ENCODE measurements at places on chromosomes 3 and 15.

DNA sequence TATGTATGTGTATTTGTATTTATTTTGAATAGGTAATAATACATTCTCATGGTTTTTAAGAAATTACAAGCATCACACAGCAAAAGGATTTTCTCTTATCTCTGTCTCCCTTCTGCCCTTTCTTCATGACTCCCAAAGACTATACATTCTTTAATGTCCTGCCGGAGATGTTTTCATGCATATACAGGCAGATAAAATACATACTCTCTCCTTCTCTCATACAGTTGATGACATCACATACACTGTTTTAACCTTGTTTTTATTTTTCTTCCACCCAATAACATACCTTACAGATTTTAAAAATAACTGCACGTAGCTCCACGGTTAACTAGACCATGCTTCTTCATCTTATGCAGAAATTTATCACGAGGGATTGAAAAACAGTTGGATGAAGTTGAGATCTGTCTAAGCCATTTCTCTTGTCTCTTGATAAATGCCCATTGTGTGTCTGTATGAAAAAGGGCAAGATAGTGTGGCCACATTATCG is 249.8 kb downstream of the EDEM1 start:
- DNase-seq = no peak

DNA sequence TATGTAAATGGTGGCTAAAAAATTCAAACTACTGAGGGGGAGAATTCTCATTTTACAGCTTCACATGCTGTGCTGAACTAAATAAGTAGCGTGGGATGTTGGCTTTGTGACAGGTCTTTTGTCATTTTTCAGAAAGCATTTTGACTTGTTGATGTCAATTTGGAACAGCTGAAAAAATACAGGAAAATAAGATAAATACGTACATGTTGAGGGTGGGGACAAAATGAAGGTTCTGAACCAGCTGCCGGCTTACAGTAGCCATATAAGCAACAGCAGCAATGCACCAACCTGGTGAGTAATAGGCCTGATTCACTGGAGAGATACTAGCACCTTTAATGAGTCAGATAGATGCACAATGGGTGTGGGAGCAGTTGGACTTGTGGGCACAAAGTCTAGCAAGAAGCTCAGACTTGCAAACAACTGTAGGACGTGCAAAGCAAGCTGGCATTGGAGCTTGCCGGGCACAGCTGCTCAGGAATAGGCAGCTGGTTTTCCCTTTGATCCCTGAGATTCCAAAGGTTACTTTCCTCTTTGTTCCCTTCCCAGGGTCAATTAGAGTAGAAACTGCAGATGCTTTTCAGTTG is 12.9 kb downstream of the B3GNT5 start:
- DNase-seq = no peak

DNA sequence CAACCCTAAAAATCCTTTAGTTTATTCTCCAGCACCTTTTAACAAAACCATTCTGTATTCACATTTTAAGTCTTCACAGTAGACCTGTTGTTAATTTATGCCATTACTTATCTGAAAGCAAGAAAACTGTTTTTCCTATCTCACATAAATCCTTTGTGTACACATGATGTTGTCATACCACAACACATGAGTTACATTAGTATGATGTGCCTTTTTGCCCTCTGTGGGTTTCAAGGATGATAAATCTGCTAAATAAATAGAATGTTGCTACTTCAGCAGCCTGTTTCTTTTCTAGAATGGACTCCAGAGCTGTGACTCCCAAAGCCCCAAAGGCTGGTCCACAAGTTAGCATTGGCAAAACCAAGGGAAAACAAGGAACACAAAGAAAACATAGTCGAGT is 151.6 kb downstream of the SERPINI1 start:
- DNase-seq = no peak

DNA sequence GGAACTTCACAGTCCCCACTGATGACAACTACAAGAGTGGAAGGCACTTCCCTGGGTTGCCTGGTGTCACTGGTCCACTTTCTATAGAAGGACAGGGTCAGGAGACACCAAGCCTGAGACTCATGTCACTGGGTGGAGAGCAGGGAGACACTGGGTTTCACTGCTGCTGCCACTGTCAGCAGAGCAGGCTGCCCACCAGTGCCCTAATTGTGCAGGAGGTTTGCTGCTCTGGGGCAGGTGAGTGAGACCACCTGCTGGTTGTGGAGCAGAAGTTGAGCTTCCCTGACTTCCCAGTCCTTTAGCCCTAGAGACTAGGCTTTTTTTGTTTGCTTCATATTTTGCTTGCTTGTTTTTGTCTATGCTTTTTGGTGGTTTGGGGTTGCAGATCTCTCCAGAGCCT is 528.4 kb upstream of the RGMA start:
- DNase-seq = no peak

DNA sequence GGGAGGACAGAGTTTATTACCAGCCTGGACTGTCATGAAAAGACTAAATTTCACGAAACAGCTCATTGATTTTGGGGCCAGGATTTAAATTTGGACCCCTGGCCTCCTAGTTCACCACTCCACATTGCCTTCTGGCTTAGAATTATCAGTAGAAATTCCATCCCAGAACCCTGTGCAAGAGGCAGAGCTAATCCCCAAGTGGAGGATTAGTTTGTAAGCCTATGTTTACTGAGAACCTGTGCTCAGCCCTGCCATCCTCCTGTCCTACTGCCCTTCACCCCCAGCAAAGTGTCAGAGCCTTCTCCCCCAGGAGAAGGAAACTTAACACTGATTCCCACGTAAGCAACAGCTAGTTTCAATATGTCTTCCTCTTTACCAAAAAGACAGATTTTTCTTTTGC is 99.4 kb downstream of the SST start:
- no peak for DNase-seq

- DNase-seq = no peak
Measured at GRCh38 chr3:129341331-129342141, 62.9 kb downstream of the HMCES start.

GRCh38 chr3:33777996-33778395 is 20.4 kb upstream of the PDCD6IP start:
- no peak for DNase-seq

GRCh38 chr15:68586274-68586961 is 7.6 kb downstream of the CORO2B start:
- no peak for DNase-seq

- no peak for DNase-seq
Measured at GRCh38 chr3:14222900-14223594, 44.4 kb downstream of the LSM3 start.
